ENCODE measurements at places on chromosomes 16 and 17. TPM values are rescaled to one million over a fixed set of nuclear protein-coding genes. Genes with fewer than 3 reads are reported as not detected.

- DNase-seq: peak; percentile 83
Observed at GRCh38 chr17:7589204-7589868, 558 bp downstream of the SOX15 start.

DNA sequence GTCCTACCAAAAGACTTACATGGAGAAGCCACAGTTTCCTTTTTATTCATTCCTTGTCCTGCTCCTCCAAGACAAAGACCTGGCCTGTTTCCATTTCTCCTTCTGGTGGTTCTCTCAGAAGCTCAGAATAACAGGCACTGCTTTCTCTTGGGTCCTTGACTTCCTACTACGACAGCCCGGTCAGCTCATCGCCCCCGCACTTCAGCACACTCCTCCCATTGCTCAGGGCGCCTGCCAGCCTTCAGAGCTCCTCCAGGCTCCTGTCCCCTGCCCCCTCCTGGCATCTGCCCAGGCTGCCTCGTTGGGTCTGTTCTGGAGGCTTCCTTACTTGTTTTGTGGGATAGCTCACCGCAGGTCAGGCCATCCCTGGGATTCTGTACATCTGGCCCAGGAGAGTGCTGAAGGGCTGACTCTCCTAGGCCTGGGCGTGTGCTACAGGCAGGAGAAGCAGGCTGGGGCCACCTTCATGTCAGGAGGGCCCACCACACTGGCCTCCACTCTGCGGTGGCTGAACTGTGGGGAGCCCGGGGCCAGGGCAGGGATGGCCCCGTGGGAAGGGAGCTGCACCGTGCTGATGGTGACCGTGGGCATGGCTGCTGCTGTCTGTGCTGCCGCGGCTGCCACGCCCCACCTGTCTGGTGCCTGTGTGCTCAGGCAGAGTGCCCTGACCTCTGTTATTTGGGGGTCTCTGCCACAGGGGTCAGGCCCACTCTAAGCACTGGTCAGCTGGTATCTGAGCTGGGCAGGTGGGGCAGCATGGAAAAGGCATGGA, 17.7 kb downstream of the TCF25 start:
- DNase-seq: peak; percentile 21

DNA sequence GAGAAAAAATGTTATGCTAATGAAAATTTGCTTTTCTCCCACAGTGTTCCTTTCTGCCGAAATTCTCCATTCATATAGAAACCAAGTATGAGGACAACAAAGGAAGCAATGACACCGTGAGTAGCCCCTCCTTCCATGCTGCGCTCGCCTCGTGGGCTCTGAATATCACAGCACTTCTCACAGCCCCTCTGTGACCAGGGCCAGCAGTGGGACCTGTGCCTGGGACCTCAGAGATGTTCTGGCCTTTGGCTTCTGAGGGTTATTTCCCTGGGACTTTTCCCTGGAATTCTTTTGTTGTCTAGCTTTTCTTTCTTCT, 139.6 kb upstream of the NOL11 start:
- DNase-seq: no peak

- no peak for DNase-seq
Observed at GRCh38 chr17:52048137-52048898, 110.2 kb downstream of the CA10 start.

GRCh38 chr16:66328282-66328681, 38.2 kb upstream of the CDH5 start:
- DNase-seq: no peak

GRCh38 chr17:14301279-14302090, 604 bp downstream of the HS3ST3B1 start:
- DNase-seq: no peak

GRCh38 chr17:9022573-9023391, 1.5 kb downstream of the NTN1 start:
- DNase-seq: peak; percentile 25

- DNase-seq: peak; percentile 54
Observed at GRCh38 chr16:47858333-47858982, 297.3 kb downstream of the ABCC12 start.

DNA sequence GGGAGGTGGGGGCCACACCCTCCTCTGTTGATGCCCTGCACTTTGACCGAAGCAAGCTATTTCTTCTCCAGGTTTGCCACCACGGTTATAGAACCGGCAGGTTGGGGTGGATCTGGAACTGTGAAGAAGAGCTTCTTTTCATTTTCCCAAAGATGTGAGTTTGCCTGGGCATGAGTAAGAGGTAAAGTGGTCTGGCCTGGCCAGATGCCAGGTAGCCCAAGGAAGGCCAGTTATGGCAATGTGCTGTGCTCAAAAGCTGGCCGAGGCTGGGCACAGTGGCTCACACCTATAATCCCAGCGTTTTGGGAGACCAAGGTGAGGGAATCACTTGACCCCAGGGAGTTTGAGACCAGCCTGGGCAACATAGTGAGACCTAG, 18.7 kb downstream of the ATP6V0D1 start:
- DNase-seq: no peak

DNA sequence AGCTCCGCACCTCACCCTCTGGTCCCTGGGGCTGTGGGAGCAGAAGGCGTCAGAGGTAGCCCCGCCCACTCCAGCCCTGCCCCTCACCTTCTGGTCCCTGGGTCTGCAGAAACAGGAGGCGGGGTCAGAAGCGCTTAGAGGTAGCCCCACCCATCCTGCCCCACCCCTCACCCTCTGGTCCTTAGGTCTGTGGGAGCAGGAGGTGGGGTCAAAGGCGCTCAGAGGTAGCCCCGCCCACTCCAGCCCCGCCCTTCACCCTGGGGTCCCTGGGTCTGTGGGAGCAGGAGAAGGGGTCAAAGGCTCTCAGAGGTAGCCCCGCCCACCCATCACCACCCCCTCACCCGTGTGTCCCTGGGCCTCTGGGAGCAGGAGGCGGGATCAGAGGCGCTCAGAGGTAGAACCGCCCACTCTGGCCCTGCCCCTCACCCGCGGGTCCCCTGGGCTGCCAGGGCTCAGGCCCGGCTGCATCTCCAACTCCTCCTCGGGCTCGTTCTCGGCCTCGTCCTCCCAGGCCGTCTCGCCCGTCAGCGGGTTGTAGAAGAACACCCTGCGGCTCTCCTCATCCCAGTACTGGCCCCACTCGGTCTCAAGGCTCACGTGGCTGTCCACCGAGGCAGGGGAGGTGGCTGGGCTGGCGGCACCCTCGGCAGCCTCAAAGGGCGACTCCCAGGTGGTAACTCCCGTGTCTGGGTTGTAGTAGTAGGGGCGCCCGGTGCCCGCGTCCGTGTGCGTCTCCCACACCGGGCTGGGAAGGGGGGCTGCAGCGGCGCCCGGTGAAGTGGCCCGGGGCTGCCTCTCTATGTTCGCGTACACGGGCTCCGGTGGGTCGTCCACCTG, 27.2 kb downstream of the ARHGAP27 start:
- no peak for DNase-seq

- no peak for DNase-seq
Observed at GRCh38 chr17:13212860-13213259, 195.0 kb upstream of the ELAC2 start.

DNA sequence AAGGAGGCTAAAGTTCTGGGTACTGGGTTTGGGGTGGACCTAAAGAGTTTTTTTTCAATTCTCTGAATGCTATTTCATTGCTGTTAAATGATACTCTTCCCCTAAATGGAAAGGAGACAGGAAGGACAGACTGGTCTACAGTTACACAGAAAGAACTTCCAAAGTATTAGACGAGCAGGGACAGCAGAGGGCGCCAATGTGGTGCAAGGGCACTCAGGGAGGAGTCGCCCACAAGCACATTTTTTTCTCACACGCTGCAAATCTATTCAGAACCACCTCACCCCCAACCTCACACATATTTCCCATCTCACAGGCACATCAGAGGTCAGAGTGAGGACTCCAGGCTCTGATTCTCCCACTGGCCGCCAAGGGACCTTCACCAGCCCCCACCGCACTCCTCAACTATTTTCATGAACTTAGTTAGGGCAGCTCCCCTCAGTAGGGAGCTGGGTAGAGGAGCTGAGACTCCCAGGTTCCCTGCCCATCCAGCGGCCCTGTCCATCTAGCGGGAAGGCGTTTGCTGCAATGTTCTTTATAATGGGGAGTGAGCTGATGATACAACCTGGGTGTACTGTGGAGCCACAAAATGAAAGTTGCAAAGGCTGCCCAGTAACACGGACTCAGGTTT, 6.8 kb upstream of the CA4 start:
- DNase-seq: peak; percentile 77

- DNase-seq: peak; percentile 74
Observed at GRCh38 chr17:7867881-7868329, 10.1 kb downstream of the CYB5D1 start.

- DNase-seq: peak; percentile 85
Observed at GRCh38 chr17:72273289-72274056, 152.7 kb downstream of the SOX9 start.

- no peak for DNase-seq
Observed at GRCh38 chr16:26276289-26276688, 584.5 kb downstream of the HS3ST4 start.

DNA sequence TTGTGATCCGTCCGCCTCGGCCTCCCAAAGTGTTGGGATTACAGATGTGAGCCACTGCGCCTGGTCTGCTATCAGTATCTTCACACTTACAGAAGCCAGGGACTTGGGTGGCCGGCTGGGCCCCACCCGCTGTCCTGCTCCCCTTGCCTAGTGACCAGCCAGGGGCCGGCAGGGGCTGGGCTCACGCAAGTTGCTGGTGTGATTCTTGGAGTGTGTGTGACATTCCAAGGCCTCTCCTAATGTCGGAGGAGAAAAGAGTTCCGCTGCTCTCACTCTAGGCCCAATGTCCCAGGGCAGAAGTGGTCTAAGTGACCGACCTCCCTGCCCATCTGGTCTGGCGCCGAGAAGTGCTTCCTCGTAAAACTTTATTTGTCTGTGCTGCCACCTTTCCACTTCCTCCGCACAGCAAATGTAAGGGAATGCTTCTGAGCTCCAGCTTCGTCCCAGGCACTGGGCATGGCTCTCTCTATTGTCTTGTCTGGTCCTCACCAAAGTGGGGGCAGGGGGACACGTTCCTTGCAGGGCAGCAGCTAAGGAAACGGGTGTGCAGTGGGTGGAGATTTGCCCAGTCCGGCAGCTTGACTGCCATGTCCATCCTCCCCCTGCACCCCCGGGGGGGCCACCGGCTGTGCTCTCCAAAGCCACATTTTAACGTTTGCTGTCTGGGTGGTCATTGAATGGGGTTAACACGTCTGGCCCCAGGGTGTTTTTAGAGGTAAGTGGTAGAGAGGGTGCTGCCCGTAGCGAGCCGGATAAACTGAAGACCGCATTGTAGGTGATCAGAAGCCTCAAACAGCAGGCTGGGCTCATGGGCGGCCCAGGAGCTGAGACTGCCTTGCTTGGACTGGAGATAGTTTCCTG, 7.8 kb upstream of the GSE1 start:
- DNase-seq: no peak

DNA sequence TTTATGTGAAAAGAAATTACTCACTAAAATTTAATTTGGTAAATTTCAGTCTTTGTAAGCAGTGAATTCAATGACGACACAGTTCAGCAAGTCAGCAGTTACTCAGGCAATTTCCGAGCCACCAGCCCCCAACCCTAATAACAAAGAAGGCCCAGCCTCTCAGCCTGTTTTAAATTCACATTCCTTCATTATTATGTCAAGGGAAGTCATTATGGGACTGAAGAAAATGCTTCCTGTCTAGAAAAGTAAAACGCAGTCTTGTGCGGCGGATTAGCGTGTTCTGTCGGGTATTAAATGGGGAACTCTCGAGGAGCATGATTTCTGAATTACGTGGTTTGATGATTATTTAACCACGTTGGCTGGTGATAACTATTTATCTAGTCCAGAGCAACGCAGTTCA, 177.6 kb downstream of the AIPL1 start:
- DNase-seq: no peak

GRCh38 chr17:77513045-77513444, 372.3 kb downstream of the SEC14L1 start:
- no peak for DNase-seq

DNA sequence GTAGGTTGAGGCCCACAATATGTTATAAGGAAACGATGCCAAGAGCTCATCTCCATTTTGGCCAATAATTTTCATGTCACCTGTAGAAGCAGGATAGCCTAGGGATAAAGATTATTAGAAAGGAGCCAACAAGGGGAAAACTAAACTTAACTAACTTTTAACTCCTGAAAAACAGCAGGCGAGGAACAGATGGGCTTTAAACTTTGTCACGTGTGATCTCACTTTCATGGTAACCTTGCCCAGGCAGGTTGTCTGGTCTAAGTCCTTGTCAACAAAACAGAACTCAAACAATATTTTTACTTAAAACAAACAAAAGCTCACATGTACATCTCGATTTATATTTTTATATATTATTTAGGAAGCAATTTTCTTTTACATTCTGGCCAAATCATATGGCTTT, 1672.0 kb downstream of the TP53TG3F start:
- no peak for DNase-seq

GRCh38 chr16:69526831-69527655, 38.7 kb upstream of the NFAT5 start:
- DNase-seq: no peak

GRCh38 chr16:8921347-8921984, 39.3 kb downstream of the LITAFD start:
- DNase-seq: no peak

DNA sequence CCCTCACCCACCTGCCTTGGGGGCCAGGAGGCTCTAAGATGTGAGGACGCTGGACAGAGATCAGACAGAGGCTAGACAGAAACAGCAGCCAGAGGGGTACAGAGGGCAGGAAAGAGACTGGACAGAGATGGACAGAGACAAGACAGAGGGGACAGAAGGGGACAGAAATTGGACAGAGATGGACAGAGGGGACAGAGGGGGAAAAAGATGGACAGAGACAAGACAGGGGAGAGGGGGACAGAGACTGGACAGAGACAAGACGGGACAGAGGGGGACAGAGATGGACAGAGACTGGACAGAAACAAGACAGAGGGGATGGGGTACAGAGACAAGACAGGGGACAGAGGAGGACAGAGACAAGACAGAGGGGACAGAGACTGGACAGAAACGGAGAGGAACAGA, 16.1 kb downstream of the UTS2R start:
- DNase-seq: no peak

DNA sequence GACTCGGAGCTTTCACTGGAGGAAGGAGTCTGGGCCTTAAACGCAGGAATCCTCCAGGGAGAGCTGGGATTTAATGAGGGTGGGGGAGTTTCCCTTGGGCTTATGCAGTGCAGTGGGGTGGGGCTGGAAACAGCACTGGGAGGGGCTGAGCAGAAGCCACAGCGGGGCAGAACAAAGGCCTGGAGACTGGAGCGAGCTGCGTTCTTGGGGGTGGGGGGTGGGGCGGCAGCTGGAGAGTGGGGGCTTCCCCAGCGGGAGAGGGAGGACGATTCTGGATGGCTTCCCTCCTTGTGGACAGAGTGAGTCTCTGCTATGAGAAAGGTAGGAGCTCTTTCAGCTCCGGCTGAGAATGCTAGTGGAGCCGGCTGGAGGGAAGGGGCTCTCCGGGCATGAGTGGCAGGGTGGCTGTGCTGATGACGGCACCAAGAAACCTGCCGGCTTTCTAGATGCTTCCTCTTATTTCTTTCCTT, 406.0 kb downstream of the SEC14L1 start:
- DNase-seq: no peak

SLFN13 gene
- 7.3 TPM for polyA plus RNA-seq

FN3K gene
- polyA plus RNA-seq: 0.14 TPM

SGCA gene
- not detected for polyA plus RNA-seq

NHLRC4 gene
- 0.06 TPM for polyA plus RNA-seq

CCL8 gene
- polyA plus RNA-seq: not detected

LRRC45 gene
- 6.8 TPM for polyA plus RNA-seq

CDH3 gene
- 560 TPM for polyA plus RNA-seq

MYH1 gene
- polyA plus RNA-seq: not detected

SETD1A gene
- polyA plus RNA-seq: 2.6 TPM

CBX2 gene
- 3.6 TPM for polyA plus RNA-seq

ADCY7 gene
- 1.9 TPM for polyA plus RNA-seq

NOD2 gene
- polyA plus RNA-seq: 0.28 TPM

MT1A gene
- 0.65 TPM for polyA plus RNA-seq
